ENCODE measurements at places on chromosomes 6 and 20.
A peak's percentile ranks its signal among the peaks of the same experiment; 100 is the strongest.

- no peak for DNase-seq
- H3K4me3 ChIP-seq = no peak overlapping the region
- H3K4me1 ChIP-seq = no peaks in the 10 kb centered on the region
These were observed 29.4 kb upstream of the FOXO3 start for GRCh38 chr6:108531332-108531731.

- no peaks in the 10 kb centered on the region for H3K27me3 ChIP-seq
- no peaks in the 10 kb centered on the region for H3K36me3 ChIP-seq
- H3K4me3 ChIP-seq = no peak overlapping the region
- peaks cover 25% of the 10 kb centered on the region for H3K4me1 ChIP-seq
- peak overlapping the region; percentile 88 for H3K27ac ChIP-seq
These were observed 35.9 kb upstream of the RAB23 start for GRCh38 chr6:57257911-57258541.

- DNase-seq = peak; percentile 34
- H3K4me3 ChIP-seq = no peak overlapping the region
- no peaks in the 10 kb centered on the region for H3K36me3 ChIP-seq
- peaks cover 12% of the 10 kb centered on the region for H3K27me3 ChIP-seq
- H3K4me1 ChIP-seq = no peaks in the 10 kb centered on the region
These were observed 22.8 kb upstream of the TAF4 start for GRCh38 chr20:62088258-62089127.

GRCh38 chr6:53284901-53285300, 63.8 kb downstream of the ELOVL5 start:
- H3K27ac ChIP-seq = no peak overlapping the region
- H3K36me3 ChIP-seq = no peaks in the 10 kb centered on the region
- H3K4me1 ChIP-seq = peaks cover 4% of the 10 kb centered on the region
- no peak overlapping the region for H3K4me3 ChIP-seq

DNA sequence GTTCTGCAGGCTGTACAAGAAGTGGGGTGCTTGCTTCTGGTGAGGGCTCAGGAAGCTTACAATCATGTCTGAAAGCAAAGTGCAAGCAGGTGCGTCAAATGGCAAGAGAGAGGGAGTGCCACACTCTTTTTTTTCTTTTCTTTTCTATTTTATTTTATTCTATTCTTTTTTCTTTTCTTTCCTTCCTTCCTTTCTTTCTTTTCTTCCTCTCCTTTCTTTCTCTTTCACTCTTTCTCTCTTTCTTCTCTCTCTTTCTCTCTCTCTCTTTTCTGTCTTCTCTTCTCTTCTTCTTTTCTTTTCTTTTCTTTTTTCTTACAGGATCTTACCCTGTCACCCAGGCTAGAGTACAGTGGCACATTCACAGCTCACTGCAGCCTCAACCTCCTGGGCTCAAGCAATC, 19.5 kb downstream of the ACOT13 start:
- no peaks in the 10 kb centered on the region for H3K27me3 ChIP-seq
- H3K4me3 ChIP-seq = no peak overlapping the region
- H3K36me3 ChIP-seq = no peaks in the 10 kb centered on the region
- no peaks in the 10 kb centered on the region for H3K4me1 ChIP-seq
- H3K27ac ChIP-seq = no peak overlapping the region
- DNase-seq = no peak

DNA sequence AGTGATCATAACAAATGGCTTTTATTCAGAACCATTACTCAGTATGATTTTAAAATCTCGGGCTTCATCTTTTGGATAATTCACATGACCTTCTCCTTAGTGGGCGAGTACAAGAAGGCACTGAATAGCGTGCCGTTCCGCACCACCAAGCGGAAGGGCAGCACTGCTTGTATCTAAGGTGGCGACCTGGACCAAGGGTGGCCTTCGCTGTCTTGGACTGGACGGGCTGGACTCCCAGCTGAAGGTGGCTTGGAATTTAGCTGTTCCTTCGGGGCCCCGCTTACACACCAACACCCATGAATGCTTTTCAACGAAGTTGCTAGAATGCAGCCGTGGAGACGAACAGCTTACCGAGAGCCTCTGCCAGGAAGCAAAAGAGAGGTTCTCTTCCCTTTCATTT, 168.6 kb upstream of the AGPAT4 start:
- H3K36me3 ChIP-seq = no peaks in the 10 kb centered on the region
- no peak for DNase-seq
- no peaks in the 10 kb centered on the region for H3K27me3 ChIP-seq
- no peak overlapping the region for H3K4me3 ChIP-seq
- no peaks in the 10 kb centered on the region for H3K4me1 ChIP-seq
- H3K27ac ChIP-seq = no peak overlapping the region

GRCh38 chr6:139829576-139829975, 455.1 kb upstream of the CITED2 start:
- H3K27ac ChIP-seq = no peak overlapping the region
- H3K4me3 ChIP-seq = no peak overlapping the region

- H3K4me1 ChIP-seq = no peaks in the 10 kb centered on the region
- no peak for DNase-seq
- no peak overlapping the region for H3K27ac ChIP-seq
- H3K27me3 ChIP-seq = no peaks in the 10 kb centered on the region
- no peaks in the 10 kb centered on the region for H3K36me3 ChIP-seq
These were observed 20.0 kb downstream of the KHDRBS2 start for GRCh38 chr6:62265906-62266525.

DNA sequence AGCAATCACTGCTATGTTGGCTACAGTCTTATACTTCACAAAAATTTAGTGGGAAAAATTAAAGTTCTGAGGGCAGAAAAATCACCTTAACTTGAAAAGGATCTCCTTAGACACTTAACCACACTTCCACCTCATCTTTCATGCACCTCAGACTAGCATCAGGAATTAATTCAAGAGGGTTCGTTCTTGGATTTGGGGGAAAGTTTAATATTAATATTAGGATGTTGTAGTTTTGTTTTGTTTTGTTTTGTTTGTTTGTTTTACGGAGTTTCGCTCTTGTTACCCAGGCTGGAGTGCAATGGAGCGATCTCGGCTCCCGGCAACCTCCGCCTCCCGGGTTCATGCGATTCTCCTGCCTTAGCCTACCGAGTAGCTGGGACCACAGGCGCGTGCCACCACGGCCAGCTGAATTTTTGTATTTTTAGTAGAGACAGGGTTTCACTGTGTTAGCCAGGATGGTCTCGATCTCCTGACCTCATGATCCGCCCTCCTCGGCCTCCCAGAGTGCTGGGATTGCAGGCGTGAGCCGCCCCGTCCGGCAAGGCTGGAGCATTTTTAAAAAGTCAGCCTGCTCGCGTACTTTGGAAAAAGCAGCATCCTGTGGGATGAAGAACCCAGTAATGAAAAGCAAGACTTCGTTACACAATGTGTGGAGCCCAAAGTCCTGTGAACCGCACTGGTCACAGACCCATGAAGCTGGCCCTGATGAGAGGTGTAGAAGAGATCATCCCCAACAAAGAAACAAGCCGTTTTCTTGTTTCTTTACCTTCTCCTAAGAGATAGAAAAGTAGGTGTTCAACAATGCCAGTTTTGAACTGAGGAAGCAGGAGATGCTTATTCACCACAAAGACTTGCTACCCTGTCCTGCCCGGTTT, 194.9 kb downstream of the GPX5 start:
- H3K27ac ChIP-seq = no peak overlapping the region
- DNase-seq = no peak
- peaks cover 59% of the 10 kb centered on the region for H3K27me3 ChIP-seq
- no peaks in the 10 kb centered on the region for H3K4me1 ChIP-seq

DNA sequence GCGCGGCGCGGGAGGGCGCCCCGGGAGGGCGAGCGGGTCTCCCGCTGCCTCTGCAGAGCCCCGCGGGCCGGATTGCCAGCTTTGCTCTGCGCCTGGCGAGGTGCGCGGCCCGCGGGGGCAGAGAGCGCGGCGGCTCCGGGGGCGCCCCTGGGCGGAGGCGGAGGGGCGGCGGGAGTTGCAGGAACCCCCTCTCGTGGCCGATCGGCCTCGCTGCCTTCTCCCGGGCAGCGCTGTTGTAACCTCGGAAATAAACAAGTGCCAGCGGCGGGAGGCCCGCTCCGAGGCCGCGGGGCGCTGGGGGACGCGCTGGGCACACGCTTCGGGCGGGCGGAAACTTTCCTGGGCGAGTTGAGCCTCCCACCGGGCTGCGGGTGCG, 1.2 kb downstream of the CDH4 start:
- no peak overlapping the region for H3K4me3 ChIP-seq
- no peak for DNase-seq
- peaks cover 83% of the 10 kb centered on the region for H3K27me3 ChIP-seq
- no peak overlapping the region for H3K27ac ChIP-seq
- H3K36me3 ChIP-seq = no peaks in the 10 kb centered on the region

DNA sequence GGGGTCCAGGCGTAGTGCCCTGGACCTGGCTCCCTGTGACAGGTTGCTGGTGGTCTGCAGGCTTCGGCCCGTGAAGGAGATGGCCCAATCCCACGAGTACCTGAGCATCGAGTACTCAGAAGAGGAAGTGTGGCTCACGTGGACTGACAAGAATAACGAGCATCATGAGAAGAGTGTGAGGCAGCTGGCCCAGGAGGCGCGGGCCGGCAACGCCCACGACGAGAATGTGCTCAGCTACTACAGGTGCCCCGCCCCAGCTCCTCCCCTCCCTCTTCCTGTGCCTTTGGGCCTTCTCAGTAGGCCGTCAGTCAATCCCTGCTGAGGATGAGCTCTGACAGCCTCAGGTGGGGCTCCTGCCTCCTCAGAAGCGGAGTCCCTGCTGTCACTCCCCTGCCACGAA, 42.6 kb downstream of the UQCC2 start:
- no peaks in the 10 kb centered on the region for H3K4me1 ChIP-seq
- no peaks in the 10 kb centered on the region for H3K36me3 ChIP-seq
- no peak overlapping the region for H3K27ac ChIP-seq
- H3K27me3 ChIP-seq = no peaks in the 10 kb centered on the region
- DNase-seq = peak; percentile 83
- no peak overlapping the region for H3K4me3 ChIP-seq

DNA sequence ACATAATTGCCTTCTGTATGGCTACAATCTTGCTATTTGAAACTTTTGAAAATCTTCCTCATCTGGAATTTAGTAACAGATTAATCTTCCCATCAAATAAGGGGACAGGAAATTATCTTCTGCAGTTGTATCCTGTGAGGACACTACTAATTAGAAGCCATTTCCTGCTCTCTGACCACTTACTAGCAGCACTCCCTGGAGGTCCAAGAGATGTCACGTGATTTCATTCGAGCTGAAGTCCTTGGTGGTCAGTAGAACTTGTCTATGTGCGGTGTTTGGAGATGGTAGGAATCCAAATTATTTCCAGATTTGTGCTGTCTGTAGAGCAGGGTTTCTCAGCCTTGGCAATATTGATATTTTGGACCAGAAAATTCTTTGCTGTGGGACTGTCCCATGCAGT, 202.5 kb downstream of the TFAP2B start:
- H3K36me3 ChIP-seq = no peaks in the 10 kb centered on the region
- H3K27ac ChIP-seq = no peak overlapping the region
- no peaks in the 10 kb centered on the region for H3K27me3 ChIP-seq
- H3K4me3 ChIP-seq = no peak overlapping the region
- no peaks in the 10 kb centered on the region for H3K4me1 ChIP-seq
- no peak for DNase-seq

DNA sequence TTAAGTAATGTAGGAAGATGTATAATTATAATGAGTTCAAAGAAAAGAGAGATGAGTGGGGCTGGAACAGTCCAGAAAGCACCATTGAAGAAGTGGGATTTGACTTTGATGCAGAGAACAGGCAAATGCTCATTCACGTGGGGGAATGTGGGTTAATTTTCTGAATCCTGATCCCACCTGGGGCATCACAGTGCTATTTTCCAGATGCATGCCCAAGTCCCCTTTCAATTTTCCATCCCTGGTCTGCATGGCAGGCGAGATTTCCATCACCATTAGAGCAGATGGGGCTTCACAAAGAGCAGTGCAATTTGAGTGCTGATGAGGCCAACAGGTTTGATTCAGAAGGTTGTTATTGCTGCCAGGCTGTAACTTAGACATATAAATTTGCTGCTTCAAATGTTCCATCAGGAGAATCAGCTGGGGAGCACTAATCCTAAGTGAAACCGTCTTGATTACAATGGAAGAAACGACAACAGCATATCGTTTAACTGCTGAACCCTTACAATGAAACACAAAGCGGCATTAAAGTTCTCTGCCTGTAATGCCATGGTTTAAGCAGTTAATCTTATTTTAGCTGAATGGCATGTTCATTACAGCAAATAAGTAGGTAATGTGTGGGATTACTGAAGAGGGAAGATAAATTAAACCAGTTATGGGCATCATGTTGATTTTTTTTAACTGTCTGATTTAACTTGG, 45.2 kb downstream of the OSTM1 start:
- H3K27ac ChIP-seq = peak overlapping the region; percentile 19
- peaks cover 13% of the 10 kb centered on the region for H3K4me1 ChIP-seq
- H3K27me3 ChIP-seq = no peaks in the 10 kb centered on the region
- no peak overlapping the region for H3K4me3 ChIP-seq

DNA sequence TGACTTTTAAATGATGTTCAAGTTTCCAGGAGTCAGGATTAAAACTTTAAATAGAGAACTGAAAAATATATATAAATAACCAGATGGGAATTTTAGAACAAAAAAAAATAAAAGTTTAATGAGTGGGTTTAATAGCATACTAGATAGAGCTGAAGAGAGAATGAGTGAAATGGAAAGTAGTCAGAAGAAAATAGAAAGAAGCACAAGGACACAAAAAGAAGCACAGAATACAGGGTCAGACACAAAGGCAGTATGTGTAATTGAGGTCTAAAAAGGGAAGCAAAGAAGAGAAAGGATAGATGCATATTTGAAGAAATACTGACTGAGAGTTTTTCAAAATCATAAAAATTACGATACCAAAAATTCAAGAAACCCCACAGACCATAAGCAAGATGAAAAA, 159.8 kb upstream of the FERMT1 start:
- no peaks in the 10 kb centered on the region for H3K27me3 ChIP-seq
- no peaks in the 10 kb centered on the region for H3K4me1 ChIP-seq
- no peak for DNase-seq
- H3K4me3 ChIP-seq = no peak overlapping the region
- no peak overlapping the region for H3K27ac ChIP-seq
- no peaks in the 10 kb centered on the region for H3K36me3 ChIP-seq

DNA sequence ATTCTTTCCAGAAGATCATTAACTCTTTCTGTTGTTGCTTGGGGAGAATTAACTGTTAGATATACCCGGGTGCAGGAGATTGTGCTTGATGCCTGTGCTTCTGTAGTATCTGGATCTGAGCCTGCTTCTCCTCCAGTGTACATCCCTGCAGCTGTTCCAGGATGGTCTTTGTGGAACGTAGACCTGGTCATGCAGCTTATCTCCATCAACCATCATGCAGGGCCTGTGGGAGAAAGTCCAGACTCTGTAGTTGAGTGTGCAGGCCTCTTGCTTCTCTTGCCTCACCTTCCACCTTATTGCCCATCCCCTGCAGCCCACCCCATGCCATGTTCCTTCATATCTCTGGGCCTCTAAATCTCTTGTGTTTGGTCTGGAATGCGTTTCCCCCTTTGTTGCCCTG, 75.3 kb upstream of the VSTM2L start:
- H3K27ac ChIP-seq = no peak overlapping the region
- peaks cover 3% of the 10 kb centered on the region for H3K4me1 ChIP-seq
- no peak overlapping the region for H3K4me3 ChIP-seq
- H3K36me3 ChIP-seq = no peaks in the 10 kb centered on the region

- H3K27ac ChIP-seq = no peak overlapping the region
- peaks cover 6% of the 10 kb centered on the region for H3K27me3 ChIP-seq
- DNase-seq = no peak
- no peaks in the 10 kb centered on the region for H3K4me1 ChIP-seq
- H3K36me3 ChIP-seq = no peaks in the 10 kb centered on the region
These were observed 12.7 kb upstream of the SMOC2 start for GRCh38 chr6:168428052-168428826.
